ENCODE measurements at places on chromosomes 3 and 15. TPM values are rescaled to one million over a fixed set of nuclear protein-coding genes. Genes with fewer than 3 reads are reported as not detected.

DNA sequence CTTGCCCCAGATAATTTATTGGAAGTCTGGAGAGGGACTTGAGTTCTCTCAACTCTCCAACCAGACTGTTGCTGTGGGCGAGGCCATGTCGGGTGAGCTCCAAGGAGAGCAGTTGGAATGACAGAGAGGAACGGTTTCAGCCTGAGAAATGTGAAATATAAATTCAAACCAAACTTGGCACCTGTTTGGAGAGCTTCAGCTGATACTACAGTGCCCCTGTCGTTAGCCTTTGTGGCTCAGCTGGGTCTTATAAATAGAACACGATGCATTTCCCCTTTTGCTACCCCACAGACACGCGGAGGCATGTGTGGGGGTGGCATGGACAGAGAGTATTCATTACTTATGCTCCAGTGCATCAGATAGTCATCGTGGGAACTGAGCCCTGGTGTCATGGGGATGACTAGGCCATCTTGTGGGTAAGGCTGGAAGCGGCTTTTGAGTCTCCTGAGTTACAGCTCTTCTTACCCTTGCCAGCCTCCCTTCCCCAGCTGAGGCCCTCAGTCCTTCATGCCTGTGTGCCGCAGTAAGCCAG, 15.6 kb downstream of the SMAD3 start:
- peak; percentile 44 for DNase-seq

GRCh38 chr3:87461443-87461842, 185.1 kb upstream of the POU1F1 start:
- no peak for DNase-seq

DNA sequence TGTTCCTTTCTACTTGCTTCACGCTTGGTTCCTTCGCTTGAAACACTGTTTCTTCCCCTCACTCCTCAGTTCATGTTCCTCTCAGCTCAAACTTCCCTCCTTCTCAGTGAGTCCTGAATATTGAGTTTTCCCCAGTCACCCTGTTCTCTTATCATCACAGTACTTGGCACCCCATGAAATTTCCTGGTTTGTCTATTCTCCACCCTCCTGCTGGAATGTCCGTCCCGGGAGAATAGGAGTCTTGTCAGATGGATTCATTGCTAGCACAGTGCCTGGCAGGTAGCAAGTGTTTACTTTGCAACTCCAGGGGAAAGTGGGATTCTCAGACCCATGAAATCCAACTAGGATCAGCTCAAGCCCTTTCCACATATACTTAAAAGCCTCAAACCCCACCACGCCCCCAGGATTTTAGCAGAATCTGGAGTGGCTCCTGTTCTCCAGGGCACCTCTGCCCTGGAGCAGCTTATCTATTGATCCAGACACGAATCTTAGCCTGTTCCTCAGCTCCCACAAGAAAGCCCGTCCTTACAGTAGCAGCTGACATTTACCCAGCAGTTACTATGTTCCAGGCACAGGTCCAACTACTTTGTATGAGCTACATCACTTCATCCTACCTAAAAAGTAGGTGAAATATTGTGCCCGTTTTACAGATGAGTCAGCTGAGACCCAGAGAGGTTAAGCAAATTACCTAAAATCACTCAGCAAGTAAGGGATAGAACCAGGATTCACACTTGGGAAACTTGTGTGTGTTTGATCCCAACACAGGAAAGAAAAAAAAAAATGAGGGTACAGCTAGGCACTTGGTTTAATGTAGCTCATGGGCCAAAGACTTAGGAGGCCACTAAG, 36.8 kb upstream of the MAP3K13 start:
- DNase-seq, result no peak

- peak; percentile 22 for DNase-seq
These were observed 6.8 kb upstream of the ANKRD28 start for GRCh38 chr3:15804553-15805095.

- DNase-seq, result no peak
These were observed 133.0 kb downstream of the ASB7 start for GRCh38 chr15:100735129-100736053.

The SNTN gene
- not detected for total RNA-seq

GRCh38 chr3:43783987-43784639, 93.4 kb downstream of the ABHD5 start:
- no peak for DNase-seq

Data from activated CD4-positive, alpha-beta T cell treated with anti-CD3 and anti-CD28 coated beads, Interleukin-2, amount 10 ng/mL, durations not matched to agents 7 days and 5 days (primary cell).